NCI-H1092 (cell line): ENCODE measurements at places on chromosomes 12 and 14.

DNA sequence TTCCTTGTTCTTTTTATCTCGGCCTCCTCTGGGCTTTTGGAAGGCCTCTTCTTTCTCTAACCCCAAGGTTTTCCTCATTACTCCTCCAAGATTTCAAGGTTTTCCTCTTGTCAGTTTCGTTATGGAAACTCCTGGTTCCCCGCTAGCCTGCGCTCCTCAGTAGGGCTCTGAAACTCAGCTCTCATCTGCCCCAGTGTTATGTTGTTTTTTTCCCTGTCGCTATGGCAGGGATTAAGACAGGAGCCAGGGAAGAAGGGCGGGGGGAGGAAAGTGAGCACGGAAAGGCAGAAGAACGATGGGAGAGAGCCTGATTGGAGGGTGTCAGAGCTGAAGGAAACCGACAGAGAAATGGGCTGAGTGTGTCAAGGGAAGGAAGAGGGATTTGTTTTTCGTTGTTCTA, 26.5 kb upstream of the JDP2 start:
- DNase-seq = no peak

- DNase-seq = no peak
These were observed 62.8 kb downstream of the PPP2R5C start for GRCh38 chr14:101824339-101824727.

DNA sequence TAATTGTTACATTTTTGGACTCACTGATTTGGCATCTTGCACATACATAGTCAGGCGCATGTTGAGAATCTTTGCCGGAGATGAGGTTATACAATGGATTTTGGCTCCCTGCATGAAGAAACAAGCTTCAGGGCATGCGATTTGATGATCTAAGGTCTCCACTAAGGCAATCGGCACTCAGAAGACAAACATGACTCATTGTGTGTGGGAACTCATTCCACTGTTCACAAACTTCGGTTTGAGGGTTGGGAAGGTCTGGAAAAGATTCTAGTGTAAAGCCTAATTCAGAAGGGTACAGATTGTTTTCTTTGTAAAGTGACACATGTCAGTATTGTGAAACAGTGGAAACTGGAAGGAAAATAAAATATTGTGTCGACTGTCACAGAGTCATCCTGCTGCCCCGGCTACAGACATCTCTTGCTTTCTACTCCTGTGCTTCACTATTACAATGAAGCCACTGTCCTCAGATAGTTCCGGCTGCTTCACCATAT, 192.6 kb upstream of the HMGA2 start:
- DNase-seq = no peak

DNA sequence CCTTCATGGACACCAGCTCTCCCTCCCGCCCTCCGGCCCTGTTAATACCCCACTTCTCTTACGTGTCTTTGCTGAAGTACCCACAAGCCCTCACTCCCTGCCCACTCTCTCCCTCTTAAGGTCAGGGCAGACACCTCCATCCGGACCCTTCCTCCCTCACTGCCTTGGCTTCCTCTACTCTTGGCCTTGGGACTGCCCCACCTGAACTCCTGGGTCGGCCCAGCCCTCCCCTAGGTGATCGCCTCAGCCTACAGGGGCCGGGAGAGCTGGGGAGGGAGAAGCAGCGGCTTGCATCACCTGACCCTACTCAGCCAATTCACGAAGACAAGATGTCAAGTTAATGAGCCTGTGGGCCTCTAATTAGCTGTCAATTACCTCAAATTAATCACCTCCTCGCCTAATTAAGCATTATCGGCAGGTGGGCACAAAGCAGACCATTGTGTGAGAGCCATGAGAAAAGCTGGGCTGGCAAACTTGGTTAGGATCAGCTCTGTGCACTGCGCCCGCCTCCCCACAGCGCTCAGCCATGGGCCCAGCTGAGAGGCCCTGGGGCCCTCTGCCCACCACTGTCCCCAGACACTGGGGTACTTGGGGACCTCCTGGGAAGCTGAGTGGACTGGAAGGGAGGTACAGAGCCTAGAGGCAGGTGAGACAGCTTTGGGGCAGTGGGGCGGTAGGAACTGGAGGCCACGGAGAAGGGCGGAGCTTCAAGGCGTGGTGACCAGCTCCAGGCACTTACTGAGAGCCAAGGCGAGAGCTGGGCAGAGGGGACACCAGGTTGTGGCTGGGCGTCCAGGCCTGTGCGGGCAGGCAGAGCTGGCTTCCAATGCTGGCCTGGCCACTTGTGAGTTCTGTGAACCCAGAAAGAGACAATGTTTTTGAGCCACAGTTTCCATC, 25.1 kb upstream of the VSX2 start:
- DNase-seq = no peak

DNA sequence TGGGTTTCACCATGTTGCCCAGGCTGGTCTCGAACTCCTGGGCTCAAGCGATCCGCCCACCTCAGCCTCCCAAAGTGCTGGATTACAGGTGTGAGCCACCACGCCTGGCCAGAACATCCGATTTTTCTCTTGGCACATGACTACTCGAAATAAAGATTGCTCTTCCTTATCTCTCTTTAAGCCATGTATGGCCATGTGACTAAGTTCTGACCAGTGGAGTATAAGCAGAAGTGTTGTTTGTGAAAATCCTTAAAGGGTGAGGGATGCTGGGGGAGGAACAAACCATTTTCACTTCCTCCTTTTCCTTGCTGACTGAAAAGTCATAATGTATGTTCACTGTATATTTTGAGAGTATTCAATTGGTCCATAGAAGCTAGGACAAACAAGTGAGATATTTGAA, 50.7 kb upstream of the ATF7IP start:
- DNase-seq = no peak

DNA sequence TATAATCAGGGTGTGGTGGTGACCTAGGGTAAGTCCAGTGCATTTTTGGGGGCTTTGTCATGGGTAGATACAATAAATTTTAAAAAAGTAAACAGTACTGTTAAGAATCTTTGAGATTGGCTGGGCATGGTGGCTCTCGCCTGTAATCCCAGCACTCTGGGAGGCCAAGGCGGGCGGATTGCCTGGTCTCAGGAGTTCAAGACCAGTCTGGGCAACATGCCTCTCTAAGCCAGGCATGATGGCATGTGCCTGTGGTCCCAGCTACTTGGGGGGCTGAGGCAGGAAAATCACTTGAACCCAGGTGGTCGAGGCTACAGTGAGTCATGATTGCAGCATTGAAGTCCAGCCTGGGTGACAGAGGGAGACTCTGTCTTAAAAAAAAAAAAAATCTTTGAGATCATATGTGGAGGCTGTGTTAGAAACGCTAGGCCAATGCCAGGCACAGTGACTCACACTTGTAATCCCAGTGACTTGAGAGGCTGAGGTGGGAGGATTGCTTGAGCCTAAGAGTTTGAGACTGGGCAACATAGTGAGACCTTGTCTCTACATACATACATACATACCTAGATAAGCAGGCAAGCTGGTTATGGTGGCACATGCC, 67.7 kb downstream of the PRKCH start:
- DNase-seq = no peak

DNA sequence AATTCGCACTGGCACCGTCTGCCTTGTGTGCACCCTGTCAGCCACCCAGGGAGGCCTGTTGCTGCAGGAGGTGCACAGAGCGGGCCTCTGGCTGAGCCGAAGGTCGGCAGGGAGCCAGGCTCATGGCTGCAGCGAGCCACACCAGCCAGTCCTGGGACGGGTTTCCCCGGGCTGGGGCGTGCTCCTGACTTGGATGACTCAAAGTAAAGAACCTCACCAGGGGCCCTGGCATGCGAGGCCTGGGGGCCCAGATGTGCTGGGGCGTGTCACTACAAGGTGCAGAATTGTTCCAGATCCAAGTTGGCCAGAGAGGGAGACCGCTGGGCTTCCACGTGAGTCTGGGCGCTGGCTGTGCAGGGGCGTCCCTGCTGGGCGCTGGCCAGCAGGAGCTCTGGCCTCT, 34.5 kb downstream of the FBRSL1 start:
- no peak for DNase-seq

- peak; percentile 93 for DNase-seq
These were observed 49.1 kb downstream of the NCOR2 start for GRCh38 chr12:124518051-124518932.

GRCh38 chr12:123490089-123490488, 32.1 kb downstream of the SNRNP35 start:
- no peak for DNase-seq

DNA sequence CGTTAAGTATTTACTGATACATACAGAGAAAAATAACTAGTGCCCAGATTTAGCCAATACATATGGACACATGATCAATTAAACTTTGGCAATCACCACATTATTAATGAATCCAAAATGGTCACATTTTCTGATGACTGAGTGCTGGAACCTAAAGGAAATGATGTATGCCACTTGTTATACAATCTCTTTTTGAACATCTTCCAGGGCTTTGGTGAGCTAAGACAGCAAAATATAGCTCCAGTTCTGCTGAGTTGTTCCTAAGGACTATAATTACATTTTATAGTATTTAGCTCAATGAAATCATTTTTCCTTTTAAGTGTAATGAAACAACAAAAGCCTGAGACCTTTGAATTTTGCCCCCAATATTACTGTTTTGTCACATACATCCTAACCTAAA, 329.1 kb upstream of the ATP2B1 start:
- no peak for DNase-seq

GRCh38 chr12:105574056-105574715, 243.7 kb downstream of the C12orf75 start:
- no peak for DNase-seq

DNA sequence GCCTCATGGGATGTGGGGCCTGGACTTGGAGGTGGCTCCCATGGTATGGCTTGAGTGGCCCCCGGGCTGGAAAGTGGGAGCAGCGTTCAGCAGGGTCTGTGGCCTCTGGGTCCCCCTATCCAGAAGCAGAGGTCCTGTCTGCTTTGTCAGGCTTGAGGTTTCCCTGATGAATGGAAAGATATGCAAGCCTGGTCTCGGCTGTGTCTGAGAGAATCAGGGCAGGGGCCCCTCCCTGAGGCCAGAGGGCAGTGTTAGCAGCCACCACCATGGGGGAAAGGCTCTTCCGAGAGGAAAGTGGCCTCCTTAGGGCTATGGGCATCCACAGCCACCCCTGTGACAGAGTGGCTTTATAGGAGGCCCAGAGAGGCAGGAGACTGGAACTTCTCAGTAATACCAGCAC, 128.2 kb downstream of the VRK1 start:
- DNase-seq = no peak

DNA sequence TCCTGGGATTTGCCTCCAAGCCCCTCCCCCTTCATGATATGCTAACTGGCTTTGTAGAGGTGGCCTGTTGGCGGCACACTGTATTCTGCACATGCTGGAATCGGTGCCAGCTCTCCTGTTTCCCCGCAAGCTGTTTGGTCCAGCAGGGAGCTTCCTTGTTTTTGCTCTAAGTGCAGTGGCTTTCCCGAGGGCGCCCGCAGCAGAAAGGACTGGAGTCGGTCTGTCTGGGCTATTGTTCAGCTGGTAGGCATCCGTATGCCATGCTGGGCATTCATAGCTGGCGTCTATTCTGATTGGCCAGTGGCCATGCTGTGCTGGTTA, 88.9 kb upstream of the MED13L start:
- peak; percentile 58 for DNase-seq

GRCh38 chr12:47307680-47308399, 228.1 kb upstream of the AMIGO2 start:
- peak; percentile 78 for DNase-seq

DNA sequence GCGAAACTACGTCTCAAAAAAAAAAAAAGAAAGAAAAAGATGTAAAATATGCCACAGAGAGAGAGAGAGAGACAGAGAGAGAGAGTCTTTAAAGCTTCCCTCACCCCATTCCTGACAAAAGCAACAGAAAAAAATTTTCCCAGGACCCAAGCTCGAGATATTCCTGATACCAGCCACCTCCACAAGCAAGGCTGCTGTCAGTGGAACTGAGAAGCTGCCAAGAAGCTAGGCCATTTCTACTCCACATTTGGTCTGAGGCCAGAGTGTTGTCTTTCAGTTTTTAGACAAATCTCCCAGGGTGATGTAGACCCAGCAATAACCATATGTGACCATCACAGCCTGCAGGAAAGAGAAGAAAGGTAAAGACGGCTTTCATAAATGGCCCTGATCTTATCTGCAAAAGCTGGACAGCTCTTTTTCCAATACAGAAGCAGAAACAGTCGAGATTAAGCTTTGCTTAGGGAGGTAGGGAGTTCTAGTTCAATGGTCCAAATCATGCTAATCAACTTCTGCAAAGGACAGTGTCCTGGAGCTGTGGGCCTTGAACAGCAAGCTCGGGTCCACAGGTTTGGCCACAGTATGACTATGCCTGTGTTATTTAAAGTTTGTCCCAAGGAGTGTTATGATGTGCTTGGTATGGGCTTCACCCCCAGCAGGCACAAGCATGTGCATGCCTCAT, 130.3 kb upstream of the NUDT4 start:
- no peak for DNase-seq

DNA sequence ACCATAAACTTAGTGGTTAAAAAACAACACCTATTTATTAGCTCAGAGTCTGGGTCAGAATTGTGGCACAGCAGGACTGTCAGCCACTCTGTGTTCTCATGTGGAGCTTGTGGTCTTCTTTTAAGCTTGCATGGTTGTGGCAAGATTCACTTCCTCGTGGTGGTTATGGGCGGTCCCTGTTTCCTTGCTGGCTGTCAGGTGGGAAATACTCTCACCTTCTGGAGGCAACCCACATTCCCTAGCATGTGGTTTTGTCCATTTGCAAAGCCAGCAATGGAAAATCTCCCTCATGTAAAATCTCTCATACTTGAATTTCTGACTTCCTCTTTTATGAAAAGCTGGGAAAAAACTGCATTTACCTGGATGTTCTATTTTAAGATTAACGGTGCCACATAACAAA, 229.8 kb downstream of the ALX1 start:
- no peak for DNase-seq

DNA sequence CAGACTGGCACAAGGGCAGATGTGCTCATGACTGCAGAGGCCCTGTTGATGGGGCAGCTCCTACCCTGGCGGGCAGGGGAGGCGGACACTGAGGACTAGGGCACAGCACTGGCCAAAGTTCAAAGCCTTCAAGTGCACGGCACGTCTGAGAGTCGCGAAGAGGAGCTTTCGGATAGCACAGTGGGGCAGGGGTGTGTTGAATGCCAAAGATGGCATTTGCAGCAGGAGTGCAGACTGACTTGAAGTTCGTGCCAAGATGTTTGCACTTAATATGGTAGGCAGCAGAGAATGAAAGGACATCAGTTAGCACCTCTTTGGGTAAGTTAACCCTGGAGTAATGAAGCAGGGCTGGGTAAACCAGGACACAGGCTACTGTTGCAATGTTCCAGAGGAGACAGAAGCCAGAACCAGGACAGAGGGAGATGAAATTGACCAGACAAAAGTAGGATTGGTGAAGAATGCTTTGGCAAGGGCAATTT, 6.7 kb upstream of the EML1 start:
- DNase-seq = no peak

GRCh38 chr12:54358191-54358944, 5.9 kb downstream of the GPR84 start:
- DNase-seq = peak; percentile 53
